ENCODE measurements at places on chromosomes 2 and 18. TPM values are rescaled to one million over a fixed set of nuclear protein-coding genes. Genes with fewer than 3 reads are reported as not detected.

Gene CGREF1
- 0.53 TPM for total RNA-seq

Gene ATP5MC3
- total RNA-seq, result 713 TPM

- no peak for DNase-seq
These were observed 217.0 kb upstream of the UBE2E3 start for GRCh38 chr2:180763263-180763989.

DNA sequence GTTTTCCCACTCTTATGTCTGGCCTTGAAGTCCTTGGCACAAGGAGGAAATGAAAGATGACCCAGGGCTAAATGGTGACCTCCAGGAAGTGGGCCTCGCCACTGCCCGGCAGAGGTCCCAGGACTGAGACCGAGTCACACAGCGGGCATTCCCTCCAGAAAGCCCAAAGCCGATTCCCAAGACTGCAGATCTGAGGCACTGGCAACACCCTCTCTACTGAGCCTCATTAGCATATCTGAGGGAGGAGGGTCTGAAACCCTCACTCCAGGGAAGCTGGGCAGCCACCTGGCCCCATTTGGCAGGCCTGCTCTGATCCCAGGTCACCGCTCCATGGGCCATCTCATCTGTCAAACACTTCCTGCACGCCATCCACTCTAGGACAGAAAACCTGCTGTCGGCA, 29.1 kb downstream of the FAM178B start:
- no peak for DNase-seq

DNA sequence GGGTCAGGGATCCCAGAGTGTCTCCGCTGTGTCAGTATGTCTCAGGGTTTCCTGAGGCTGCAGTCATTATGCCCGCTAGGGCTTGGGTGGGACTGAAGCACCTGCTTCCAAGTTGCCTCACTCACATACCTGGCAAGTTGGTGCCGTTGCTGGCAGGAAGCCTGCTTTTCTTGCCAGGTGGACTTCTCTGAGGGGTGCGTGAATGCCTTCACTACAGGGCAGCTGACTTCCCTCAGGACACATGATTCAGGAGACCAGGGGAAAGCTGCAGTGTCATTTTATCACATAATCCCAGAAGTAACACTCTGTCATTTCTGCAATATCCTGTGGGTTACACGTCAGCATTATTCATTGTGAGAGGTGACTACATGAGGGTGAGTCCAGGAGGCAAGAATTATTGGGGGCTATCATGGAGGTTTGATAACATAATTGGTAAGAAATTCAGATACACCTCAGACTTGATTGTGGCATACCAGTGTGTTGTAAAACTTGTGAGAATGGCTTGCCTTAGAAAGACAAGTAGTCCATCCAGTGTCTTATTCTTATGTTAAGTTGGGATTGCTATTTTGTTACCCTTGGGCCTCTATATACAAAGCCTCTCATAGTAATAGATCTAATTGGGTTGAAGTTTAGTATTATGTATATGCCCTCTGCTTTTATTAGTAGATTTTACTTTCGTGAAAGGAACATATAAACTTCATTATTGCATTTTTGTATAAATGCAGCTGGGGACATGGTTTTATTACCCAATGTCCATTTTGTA, 44.1 kb downstream of the NEDD4L start:
- DNase-seq, result peak; percentile 88

DNA sequence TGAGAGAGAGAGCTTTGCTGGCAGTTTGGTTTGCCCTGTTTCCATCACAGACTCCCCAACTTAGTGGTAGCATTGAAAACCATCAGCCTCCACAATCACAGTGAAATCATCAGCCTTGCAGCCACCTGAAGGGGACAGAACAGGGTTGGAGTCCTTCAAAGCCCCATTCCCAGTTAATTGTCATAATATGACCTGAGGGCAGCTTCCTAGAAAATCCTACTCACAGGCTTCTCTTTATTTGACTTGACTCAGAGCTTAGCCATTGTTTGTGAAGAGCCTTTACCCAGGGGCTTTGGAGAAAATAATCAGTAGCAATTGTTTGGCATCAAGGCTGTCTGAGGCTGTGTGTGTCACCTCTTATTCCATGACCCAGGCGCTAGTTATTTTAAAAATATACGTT, 308.7 kb downstream of the CBLN2 start:
- no peak for DNase-seq

DNA sequence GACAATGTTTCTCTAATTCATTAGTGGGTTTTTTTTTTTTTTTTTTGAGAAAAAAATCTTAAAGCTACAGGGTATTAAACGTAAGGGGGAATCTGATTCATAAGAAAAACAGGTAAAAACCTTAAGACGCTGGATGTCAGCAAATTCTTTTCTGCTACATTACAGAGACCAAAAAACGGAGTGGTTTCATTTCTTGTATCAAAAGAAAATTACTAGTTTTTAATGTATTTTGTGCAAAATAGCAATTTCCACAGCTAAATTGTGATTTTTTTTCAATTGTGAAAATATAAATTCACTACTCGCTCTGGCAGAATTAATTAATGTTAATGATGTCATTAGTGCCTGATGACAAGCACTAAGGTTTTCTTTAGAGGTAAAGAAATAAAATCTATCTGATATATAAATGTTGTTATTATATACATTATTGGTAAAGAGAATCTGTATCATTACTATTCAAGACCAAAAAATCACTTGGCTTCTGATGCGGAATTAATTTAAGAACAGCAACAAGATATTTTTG, 9.9 kb downstream of the OTX1 start:
- DNase-seq, result no peak

DNA sequence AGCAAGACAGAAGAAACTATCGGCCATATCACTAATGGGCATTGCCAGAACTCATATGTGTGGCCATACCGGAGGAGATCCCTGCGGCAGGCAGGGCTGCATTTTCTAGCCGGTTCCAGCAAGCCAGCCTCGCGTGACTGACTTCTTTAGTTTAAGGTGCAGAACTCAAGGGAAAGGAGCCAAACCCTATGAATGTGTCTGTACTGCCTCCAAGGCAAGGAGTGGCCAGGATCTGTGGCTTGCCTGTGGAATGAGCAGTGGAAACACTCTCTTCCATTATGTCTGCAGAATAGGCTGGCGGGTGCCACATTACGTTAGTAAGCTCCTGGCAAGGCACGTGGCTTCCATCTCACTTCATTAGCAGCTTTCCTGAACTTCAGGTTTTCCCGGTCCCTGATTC, 137.6 kb downstream of the ATL2 start:
- DNase-seq, result no peak

- DNase-seq, result no peak
These were observed 271.0 kb upstream of the KCNJ3 start for GRCh38 chr2:154427453-154427852.

DNA sequence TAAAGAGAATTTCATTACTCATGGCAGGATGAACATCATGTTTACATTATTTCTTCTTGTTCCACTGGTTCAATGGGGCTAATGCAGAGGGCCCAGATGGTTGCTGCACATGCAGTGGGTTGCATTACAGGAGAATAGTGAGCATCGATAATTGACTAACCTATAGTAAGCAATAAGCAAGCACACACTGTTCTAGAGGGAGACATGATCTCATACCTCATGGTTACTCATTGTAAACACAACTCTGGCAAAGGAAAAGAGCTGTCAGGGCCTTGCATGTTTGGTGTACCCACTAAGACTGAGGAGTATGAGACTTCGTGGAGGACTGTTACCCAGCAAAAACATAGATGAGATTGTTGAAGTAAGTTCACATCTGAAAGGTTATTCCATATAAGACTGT, 885.6 kb upstream of the VRK2 start:
- DNase-seq, result no peak

DNA sequence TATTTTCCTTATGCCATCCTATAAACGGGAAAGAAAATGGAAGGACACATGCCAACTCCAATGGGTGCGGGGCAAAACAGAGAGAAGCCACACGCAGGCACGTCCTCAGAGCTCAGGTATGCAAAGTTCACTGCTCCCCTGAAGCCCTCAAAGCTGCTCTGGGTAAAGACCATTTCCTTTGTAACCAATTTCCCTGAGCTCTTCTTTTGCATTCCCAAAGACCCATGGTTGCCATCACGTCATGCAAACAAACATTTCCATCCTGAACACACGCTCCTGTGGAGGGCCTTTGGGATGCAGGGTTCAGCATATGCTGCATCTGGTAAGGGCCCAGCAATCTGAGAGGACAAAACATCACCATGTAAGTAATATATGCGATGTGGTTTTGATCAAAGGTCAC, 69.4 kb downstream of the EMILIN2 start:
- DNase-seq, result no peak

GRCh38 chr2:234468503-234468902, 28.4 kb downstream of the ARL4C start:
- DNase-seq, result no peak

- DNase-seq, result no peak
These were observed 13.8 kb downstream of the DNAJC27 start for GRCh38 chr2:24957976-24958375.

DNA sequence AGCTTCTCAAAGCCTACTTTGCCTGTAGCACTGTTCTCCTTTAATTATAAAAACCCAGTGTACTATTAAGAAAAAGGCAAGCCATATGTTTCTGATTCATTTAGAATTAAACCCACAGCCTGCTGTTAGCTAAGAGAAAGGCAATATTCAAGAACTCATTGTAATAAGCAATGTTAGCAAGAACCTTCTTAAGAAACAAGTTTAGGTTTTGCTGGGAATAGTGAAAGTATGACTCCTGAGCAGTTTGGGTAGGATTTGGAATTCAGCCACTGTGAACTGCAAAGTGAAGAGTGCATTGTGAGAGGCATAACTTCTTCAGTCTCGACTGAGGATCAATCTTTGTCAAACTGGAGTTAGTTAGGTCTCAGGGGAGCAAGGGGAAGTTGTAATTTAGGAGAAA, 206.5 kb upstream of the NT5C1B start:
- DNase-seq, result no peak

- DNase-seq, result no peak
These were observed 84.7 kb upstream of the PKDCC start for GRCh38 chr2:41962922-41963622.

- DNase-seq, result no peak
These were observed 251.5 kb upstream of the NXPH2 start for GRCh38 chr2:139031722-139032121.

DNA sequence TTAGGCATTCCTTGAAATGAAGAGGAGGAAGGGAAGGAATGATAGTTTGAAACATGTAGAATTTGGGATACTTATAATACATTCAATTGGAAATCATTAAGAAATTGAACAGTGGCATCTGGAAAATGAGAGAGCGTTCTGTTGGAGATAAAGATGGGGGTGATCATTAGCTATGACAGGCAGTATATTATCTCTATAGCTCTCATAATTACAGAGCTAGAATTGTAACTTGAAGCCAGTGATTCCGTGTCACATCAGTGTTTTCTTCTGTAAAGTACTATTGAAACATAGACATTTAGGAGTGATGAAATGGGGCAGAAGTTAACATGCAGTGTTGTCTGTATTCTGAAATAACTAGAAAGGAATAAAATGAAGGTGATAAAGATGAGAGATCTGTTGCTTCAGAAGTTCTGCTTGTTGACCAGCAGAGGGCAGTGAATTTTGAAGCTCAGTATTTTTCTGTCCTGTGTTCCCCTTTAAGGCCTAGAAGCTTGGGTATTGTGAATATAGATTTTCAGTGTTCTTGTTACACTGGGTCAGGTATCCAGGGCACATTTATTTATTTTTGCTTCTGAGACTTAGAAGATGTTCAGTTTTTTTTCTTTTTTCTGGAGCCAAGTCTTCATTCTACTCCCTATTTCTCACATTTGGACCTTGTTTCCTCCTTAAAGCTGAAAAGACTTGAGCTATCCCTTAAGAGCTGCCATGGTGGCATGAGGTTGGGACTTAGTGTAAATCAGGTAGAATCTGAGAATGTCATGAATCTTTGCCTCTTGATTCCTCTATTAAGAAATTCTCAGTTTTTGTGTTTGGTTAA, 157.4 kb downstream of the TAF4B start:
- DNase-seq, result no peak

DNA sequence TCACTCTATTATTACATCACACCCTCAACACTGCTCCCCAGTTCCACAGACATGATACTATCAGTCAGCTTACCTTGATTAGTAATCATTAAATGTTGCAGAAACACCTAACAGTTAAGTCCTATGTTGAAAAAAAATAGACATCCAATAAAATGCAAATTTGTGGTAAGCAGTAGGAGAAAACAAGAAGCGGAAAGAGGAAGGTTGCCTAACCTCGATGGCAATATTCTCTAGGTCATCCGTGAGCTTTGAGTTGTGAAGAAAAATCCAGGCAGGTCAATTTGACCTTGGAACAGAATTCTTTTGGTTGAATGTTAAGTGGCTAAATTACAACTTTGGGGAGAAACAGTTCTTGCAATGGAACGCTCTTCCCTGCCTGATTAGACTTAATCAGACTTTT, 264.4 kb downstream of the AFF3 start:
- DNase-seq, result no peak

DNA sequence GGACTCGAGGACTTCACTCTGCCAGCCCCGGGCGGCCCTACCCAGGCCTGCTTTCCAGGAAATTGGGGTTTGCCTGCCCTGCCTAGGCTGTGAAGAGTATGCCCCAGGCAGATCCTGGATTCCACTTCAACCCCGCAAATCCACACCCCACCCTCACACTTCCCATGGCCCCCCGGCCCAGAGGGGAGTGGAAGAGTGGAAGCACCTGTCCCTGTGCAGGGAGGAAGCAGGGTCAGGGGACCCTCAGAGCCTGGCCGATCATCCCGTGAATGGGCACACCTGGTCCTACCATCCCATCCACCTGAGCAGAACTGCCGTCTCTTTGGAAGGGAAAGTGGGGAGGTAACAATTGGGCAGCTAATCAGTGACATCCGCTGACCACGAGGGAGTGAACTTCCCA, 245.2 kb downstream of the EIPR1 start:
- DNase-seq, result no peak

GRCh38 chr18:9578306-9578705, 36.1 kb downstream of the PPP4R1 start:
- DNase-seq, result no peak

DNA sequence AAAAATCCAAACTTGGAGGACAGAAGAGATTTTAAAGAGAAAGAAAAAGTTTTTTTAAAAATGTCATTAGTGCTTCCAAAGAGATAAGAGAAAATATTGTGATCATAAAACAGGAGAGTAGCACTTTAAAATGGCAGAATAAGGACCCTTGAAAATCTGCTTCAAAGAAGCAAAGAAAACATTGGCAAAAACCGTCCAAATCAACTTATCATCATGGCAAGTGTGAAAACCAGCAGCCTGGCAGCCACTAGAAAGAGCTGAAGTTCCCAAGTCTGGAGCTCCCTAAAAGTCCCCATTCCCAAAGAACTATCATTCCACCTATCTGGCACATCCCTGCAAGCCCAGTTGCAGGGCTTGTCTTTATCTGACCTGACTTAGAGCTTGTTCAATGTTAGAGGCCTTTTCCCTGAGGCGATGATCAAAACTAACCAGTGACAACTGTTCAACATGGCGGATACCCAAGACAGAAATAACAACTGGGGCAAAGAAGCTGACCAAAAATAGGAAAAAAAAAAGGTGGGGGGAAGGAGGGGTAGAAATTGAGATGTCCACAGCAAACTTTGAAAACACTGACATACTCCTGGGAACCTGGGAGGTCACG, 24.6 kb upstream of the RNU4ATAC start:
- DNase-seq, result no peak

DNA sequence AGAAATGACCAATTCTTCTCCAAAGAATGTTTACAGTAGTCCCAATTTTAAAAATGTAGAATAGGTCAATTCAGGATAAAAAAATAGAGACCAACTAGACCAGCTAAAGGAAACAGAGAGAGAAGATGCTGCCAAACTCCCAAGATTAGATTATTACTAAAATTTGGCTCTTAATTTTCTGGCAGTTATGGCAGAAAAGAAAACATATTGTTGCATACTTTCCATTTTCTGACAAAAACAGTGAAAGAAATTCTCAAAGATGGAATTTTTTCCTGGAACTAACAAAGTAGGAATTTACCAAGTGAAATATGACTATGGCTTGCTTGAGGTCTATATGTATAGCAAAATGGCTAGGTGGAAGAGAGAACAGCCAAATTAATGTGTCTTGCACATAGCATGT, 138.3 kb upstream of the STK17B start:
- DNase-seq, result no peak
